Fibroblast of villous mesenchyme (primary cell): ENCODE measurements at places on chromosomes 1 and 21. TPM values are rescaled to one million over a fixed set of nuclear protein-coding genes. Genes with fewer than 3 reads are reported as not detected.

- DNase-seq, result no peak
These were observed 61.3 kb downstream of the NFASC start for GRCh38 chr1:204931768-204932572.

DNA sequence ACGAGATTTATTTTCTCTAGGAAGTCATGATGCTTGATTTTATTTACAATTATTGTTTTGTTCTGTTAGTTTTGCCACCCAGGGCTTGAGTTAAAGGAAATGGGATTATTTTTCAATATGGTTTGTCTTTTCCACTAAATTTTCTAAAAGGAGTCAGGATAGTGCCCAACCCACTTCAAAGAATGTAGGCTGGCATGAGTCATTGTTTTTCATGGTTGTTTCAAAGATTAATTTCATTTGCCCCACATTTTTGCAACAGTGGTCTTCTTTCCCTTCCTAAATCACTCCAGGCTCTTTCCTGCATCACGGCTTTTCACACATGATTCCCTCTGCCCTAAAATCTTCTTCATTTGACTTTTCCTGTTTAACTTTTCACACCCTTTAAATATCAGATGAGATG lies 2.5 kb downstream of the SLAMF6 start:
- no peak for DNase-seq

DNA sequence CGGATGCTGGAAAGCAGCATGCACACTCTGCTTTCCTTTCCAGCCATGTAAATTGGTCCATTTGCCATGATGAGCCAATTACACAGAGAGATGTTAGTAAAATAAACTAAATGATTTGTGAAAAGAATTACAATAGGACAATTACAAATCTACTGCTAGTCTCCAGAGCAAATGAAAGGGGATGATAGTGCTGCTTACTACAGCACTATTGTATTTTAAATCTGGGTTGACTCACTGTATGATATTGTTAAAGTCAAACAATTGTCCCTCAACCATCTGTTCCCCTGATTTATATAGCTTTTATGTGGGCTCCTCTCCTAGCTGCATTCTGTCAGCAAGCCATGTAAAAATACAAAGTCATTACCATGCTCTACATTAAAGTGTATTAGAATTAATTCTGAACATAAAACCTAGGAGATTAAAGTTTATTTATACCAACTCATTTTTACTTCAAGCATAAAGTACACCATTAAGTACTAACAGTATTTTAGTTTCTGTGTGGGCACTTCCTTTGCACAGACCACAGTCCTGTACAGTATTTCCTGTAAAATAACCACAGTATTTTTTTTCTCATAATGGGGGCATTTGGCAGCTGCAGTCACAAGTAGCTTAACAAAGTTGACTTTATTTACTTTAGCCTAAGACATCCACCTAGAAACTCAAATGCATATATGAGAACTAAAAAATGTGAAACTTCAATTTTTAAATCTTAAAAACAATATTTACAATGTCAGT lies 135.8 kb downstream of the VAV3 start:
- DNase-seq, result no peak

GRCh38 chr1:34379911-34380310 lies 203.2 kb downstream of the C1orf94 start:
- DNase-seq, result no peak

DNA sequence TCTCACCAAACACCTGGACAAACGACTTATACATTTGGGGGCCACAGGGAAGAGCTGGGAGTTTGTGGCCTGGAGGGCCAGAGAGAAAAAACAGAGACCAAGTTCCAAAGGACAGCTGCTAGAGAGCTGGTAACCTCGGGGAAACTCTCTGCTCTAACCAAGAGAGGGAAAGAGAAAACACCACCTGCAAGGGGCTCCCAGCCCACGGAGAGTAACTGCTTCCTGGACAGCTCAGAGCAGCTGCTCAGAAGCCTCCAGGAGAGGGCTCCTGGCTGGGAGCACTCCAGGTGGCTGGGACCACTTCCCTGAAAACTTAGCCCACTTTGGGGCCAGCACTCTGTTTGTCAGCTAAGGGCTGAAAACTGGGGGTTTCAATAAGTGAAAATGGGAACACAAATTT lies 154.8 kb upstream of the GRIK3 start:
- DNase-seq, result no peak

GRCh38 chr1:168391851-168392681 lies 111.4 kb downstream of the TBX19 start:
- no peak for DNase-seq

DNA sequence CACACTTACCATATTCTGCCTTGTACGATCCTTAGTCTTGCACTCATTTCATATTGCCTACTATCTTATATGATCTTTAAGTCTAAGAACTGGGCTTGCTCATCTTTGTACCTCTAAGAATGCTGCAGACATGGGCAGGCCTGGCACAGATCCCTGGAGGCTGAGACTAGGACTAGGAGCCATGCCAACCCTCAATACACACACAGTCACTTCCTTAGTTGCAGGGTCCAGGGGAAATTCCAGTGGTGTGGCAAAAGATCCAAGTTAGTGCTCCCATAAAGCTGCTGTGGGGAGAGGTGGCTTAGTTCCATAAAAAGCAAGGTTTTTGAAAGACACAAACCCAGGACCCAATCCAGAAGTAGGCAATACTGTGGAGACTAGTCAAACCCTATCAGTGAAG lies 59.9 kb downstream of the CYYR1 start:
- DNase-seq, result no peak

DNA sequence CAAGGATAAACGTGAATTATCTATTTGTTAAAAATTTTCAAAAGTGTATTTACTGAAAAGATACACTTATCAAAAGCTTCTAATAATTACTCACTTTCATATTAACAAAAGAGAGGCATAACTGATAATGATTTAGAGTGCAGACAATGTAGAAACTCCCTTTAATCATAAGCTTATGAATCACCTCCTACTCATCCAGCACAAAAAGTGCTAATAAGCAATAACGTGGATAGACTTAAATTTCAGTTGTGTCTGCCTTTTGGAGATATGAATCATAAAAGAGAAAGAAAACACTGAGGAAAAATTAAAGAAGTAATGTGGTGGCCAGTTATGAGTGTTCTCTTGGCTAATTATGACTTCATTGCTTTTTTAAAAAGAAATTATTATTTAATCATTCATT lies 827.6 kb upstream of the B3GALT2 start:
- no peak for DNase-seq

DNA sequence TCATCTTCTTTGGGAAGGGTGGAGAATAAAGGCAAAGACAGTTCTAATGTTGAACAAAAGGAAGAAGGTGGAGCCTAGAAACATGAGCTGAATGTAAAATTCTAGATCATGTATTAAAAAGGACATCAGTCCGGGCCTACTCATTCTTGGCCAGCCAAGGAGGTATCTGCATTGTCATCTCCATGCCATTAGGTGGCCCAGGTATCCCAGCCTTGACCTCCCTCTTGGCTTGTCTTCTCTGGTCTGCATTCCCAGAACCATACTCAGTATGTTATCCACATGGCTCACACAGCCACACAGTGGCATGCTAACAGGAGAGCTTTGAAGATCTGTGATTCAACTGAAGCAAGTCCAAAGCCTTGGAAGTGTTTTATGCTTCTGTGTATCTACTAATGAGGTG lies 369.8 kb upstream of the KAZN start:
- DNase-seq, result no peak

DNA sequence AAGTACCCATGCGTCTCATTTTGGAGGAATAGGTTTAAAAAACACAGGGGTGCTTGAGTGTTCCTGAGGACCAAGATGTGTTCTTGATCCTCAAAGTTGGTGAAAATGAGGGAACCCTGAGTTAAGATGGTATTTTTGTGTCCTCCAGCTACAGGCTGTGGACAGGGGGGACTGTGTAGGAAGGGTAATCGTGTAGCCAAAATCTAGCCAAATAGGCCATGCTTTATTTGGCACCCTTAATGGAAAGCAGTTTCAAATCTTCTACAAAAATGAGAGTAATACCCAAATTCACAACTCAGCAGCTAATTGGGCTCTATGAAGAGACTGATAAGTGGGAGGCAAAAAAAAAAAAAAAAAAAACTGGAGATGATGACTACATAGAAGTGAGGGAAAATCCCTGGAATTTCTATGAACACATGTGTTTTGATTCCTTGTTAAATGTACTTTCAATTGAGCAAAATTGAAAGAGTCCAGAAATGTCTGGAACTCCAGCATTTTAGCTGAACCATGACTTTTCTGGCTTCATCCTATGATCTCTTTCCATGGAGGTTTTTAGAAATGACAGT lies 470 bp downstream of the HSD11B1 start:
- DNase-seq, result peak; percentile 47

GRCh38 chr1:155043301-155043702 lies 7.8 kb upstream of the ADAM15 start:
- no peak for DNase-seq

- DNase-seq, result no peak
These were observed 4.3 kb upstream of the PHLDA3 start for GRCh38 chr1:201473296-201473695.

DNA sequence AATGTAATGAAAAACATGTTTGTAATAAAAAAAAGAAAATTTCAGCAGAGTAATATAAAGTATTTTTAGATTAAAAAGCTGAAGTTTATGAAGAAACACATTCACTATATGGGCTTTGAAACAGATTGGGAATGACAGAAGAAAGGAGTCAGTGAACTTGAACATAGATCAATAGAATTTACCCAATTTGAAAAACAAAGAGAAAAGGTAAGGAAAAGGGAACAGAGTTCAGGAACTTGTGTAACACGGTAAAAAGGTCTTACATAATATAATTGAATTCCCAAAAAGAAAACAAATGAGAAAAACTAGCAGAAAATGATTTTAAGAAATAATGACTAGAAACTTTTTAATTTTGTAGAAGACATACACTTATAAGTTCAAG lies 206.8 kb downstream of the KCNT2 start:
- DNase-seq, result no peak

DNA sequence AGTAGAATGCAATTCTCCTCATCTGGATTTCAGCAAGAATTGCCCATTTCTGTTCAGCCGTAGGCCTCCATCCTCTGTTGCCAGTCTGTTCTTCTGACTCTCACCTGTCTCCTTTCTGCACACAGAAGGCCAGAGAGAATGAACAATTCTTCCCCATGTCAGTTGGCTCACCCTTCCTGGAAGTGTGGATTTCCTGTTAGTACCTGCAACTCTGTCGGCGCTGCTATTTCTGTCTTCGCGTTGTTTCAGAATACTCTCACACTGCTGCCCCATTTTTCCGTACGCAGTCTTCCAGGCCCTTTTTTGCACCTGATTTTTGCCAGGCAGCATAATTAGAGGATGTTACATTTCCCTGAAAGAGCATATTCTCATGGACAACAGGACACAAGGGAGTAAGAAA lies 200.7 kb downstream of the FGGY start:
- DNase-seq, result no peak

GRCh38 chr1:202143768-202144401 lies 652 bp downstream of the ARL8A start:
- peak; percentile 37 for DNase-seq

DNA sequence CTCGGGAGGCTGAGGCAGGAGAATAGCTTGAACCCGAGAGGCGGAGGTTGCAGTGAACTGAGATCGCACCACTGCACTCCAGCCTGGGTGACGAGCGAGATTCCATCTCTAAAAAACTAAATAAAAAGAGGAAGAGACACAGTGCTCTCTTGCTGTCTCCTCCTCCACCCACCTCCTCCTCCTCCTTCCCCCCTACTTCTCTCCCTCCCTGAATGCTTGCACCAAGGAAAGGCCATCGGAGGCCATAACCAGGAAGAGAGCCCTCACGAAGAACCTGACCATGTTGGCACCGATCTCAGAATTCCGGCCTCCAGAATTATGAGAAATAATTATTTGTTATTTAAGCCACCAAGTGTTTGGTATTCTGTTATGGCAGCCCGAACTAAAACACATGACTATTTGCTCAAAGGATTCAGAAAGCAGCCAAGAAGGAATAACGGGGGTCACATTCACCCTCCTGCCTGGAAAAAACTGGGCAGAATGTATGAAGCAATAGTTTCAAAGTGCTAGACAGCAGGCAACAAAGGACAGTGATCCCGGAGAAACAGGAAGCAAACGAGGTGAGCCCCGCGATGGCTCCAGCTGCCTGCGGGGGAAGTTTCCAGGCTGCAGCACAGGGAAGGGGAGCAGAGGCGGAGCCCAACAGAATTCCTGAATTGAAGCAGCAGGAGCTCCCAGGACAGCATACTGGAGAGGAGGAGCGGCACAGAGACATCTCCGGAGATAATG lies 35.8 kb downstream of the LDLRAD1 start:
- DNase-seq, result peak; percentile 66

DNA sequence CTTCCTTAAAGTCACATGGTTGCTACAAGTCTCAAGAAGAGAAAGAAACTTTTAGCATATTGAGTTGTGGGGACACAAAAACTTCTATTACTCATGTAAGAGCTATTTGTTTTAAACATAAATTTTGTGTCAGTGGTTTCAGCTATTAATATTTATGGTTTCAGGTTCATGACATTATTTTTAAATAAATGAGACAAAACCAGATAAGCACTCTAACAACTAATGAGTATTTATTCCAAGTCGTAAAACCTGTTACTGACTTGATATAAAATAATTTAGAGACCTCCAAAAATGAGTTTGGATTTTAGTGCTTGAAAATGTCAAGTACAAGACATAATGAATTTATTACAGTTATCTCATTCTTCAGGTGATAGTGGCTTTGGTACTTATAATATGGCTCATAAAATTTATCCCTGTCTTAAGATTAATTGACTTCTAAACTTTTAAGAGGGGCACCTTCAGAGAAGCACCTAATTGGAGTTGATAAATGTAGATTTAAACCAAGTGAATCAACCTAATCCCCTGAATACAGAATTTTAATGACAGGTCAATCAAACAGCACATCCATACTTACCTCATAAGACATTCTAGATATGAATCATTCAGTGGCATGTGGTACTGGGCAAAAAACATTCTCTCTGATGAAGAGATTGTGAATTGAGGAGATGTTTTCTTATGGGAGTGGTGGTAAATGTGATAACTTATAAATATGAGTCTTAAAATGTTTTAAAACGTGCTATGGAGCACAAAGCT lies 167.7 kb upstream of the PTGFR start:
- DNase-seq, result peak; percentile 24

DNA sequence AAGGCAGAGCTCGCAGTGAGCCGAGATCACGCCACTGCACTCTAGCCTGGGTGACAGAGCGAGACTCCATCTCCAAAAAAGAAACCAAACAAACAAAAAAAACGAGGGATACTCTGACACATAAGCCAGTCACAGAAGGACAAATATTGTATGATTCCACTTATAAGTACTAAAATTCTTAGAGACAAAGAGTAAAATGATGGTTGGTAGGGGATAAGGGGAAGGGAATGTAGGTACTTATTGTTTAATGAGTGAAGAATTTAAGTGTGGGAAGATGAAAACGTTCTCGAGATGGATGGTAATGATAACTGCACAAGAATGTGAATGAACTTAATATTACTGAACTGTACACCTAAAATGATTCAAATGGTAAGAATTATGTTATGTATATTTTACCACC lies 66.7 kb upstream of the GUCA2A start:
- no peak for DNase-seq

- no peak for DNase-seq
These were observed 639 bp downstream of the NUP133 start for GRCh38 chr1:229507502-229507901.

The PPP1R15B gene
- total RNA-seq, result 35.1 and 49.7 TPM in 2 replicates

The SDF4 gene
- total RNA-seq, result 88.9 and 99.9 TPM in 2 replicates

The CNKSR1 gene
- total RNA-seq, result 0.32 TPM in 1 of 2 replicates, not detected in the other

The SMG5 gene
- total RNA-seq, result 52.2 and 63.5 TPM in 2 replicates

The KCNT2 gene
- 3.2 and 7.3 TPM in 2 replicates for total RNA-seq

The BRINP3 gene
- not detected in 2 replicates for total RNA-seq

The PI4KB gene
- 61.2 and 85.5 TPM in 2 replicates for total RNA-seq

The RHCE gene
- total RNA-seq, result under 0.01 TPM in 2 replicates

The WNT9A gene
- under 0.01 and 0.32 TPM in 2 replicates for total RNA-seq

The MCOLN2 gene
- 1.3 and 1.7 TPM in 2 replicates for total RNA-seq

The RHOU gene
- 2.2 and 2.9 TPM in 2 replicates for total RNA-seq

The AVPR1B gene
- total RNA-seq, result not detected in 2 replicates

The ERICH3 gene
- not detected in 2 replicates for total RNA-seq

The DYNLT4 gene
- total RNA-seq, result under 0.01 TPM in 1 of 2 replicates, not detected in the other
